ENCODE measurements at places on chromosomes 2 and 18. TPM values are rescaled to one million over a fixed set of nuclear protein-coding genes. Genes with fewer than 3 reads are reported as not detected.
A peak's percentile ranks its signal among the peaks of the same experiment; 100 is the strongest.

- DNase-seq = peak; percentile 34
Measured at GRCh38 chr18:24176727-24177416, 38.0 kb downstream of the CABYR start.

IGFBP5 gene
- polyA plus RNA-seq = 272 TPM

UPP2 gene
- polyA plus RNA-seq = 9.7 TPM

DNA sequence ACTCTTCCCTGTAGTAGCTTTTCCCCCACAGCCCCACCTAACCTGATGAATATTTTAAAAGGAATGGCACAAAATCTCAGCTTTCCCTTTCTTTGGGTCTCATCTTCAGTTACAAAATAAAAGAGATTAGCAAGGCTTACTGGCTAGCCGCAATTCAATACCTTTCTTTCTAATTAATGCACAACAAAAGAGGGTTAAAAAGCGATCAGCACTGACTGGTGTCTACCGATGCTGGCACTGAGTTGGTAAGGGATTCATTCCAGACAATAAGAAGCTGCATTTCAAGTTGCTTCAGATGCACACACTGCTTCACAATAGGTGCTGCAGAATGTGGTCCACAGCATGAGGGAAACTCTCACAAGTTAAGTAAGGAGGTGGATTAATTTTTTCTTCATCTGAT, 41.9 kb downstream of the HDHD2 start:
- no peak for DNase-seq

VWC2L gene
- polyA plus RNA-seq = 0.04 TPM

GRCh38 chr18:48982266-48982665, 31.5 kb upstream of the SMAD7 start:
- DNase-seq = no peak

DNA sequence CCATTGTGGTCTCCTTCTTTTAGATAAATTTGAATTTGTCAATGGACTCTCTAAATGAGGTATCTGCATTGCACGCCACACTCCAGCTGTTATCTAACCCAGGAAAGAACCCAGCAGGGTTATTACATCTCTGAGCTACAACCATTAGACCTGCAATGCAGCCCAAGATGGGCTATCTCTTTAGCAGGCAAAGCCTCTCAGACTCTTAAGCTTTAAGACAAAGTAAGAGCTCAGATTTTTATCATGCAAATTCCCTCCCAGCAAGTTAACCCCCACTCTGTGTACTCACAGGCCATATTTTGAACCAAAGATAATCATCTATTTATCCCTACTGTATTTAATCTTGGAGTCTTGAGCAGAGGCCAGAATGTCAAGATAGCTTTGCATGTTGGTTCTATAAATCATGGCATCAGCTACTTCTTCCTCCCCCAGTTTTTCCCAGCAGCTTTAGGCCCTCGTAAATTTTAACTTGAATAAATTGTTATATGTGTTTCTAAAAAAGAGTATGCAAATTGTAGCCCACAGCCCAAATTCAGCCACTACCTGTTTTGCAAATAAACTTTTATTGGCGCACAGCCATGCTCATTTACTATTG, 273.7 kb upstream of the PKDCC start:
- DNase-seq = no peak

- DNase-seq = no peak
Measured at GRCh38 chr2:30981096-30981495, 157.1 kb downstream of the GALNT14 start.

DNA sequence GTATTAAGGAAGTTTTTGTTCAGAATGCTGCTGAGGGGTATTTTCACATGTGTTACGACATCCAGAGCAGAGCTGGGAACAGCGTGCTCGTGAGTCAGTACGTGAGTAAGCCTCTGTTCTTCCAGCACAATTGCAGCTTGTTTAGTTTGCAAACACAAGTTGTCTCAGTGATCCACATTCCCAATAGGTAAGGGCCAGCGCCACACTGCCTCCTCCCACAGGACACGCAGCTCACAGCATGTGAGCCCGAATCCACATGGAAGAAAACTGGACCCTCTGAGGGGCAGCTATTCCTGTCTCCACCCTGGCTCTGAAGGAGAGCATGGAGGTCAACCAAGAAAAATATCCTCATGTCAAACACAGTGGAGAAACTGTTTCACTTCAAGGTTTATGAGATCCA, 173.9 kb upstream of the PID1 start:
- DNase-seq = peak; percentile 10

ITPRIPL1 gene
- 4.5 TPM for polyA plus RNA-seq

DNA sequence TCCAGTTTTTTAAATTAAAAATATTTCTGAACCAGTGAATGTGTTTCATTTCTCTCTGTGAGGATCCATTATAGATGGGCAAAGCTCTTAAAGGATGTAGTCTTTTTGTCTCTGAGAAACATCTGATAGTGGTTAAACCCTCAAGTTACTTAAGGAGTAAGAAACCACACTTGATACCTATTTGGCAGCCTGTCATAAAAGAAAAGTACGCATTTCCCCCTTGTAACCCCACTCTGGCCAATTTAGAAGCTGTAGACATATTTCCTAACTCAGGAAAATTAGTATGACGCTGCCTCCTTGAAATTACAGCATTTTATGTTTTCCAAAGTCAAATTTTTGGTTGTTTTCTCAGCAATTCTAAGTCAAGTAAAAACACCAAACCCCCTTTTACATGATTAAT, 2.0 kb downstream of the STAT4 start:
- no peak for DNase-seq

GRCh38 chr2:230874456-230874855, 9.7 kb downstream of the ITM2C start:
- no peak for DNase-seq

LOXHD1 gene
- 1.3 TPM for polyA plus RNA-seq

DNA sequence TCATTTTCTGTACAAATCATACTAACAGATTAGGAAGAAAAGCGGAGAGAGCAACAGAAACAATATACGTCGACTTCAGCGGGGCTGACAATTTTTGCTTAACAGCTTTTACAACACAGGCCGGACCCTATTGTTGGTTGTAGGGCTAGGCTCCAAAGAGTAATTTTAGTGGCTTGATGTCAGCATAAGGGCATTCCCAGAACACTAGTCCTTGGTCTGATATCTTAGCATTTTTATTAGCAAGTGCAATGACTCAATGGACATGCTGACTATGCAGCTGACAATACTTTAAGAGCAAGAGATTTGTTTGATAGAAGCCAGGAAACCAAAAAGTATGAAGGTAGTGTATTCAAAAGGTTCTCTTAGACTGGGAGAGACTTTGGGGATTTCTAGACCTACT, 209.9 kb downstream of the LNPK start:
- DNase-seq = no peak

DNA sequence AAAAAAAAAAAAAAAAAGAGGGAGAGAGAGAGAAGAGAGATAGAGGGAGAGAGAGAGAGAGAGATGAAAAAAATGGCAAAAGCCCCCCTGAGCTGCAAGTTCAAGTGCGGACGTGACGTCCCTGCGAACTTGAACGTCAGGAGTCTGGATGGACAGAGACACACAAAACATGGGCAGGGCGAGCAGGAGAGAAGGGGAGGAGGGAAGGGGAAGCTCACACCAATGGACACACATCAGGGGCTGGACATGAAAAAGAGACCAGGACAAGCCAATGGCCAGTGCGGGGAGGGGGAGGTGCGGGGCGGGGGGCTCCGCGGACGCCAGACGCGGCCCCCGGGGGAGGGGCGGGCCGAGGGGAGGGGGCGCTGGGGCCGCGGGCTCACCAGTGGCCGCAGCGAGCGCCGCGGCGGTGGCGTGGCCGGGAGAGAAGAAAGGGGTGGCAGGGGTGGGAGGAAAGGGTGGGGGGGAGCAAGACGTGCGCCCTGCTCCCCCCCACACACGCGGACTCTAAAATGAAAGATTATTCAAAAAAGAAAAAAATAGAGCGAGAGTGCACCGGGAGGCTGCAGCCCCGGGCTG, at the start of gene BCL11A:
Gene BCL11A (minus strand): TSS at position 160 of the 579 bp plus-strand sequence. CDS start 384 bp downstream, outside the sequence.
- peak; percentile 87 for DNase-seq

Measured in renal pelvis (tissue), 12 donors.